ENCODE measurements at places on chromosomes 12 and 14.

DNA sequence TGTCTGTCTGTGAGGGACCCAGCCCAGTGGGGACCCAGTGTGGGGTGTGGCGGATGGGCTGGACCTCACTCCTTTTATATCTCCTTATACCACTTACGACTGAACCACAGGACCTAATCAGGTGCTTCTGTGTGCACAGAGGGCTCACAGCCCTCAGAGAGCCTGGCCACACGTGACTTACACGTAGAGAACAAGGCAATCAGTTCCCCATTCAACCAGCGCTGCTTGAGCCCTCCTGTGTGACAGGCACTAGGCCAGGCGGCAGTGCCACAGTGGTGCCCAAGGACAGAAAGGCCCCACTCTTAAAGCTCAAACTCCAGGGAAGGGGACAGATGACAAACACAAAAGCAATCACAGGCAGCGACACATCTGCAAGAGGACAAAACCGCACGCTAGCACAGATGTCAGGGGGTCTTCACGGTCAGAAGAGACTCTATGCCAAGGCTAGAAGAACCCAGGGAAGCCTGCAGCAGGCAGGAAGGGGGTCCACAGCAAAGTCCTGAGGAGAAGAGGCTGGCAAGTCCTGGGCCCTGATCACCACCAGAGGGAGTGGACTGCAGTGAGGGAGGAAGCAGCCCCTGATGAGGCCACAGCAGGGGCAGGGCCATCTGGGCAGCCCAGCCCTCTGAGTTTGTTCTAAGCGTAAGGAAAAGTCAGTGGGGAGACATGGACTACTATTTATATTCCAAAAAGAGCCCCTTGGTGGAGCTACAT, 39.3 kb downstream of the SETD3 start:
- no peak for DNase-seq

DNA sequence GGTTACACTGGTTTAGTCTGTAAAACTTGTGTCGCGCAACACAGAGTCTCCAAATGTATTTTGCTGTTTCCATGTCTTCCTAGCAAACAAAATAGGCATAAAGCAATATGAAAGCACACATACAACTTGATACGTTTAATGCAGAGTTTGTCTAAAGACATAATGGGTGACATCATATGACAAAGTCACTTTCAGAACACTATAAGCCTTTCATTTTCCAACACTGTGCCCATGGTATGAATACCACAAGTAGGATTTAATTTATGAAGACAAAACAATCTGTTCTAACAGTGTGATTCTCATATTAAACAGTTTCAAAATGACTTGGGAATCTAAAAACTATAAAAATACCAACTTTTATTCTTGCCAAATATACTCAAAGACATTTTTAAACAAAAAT, 58.4 kb downstream of the PTPN21 start:
- no peak for DNase-seq

GRCh38 chr14:90042496-90043252, 19.1 kb upstream of the KCNK13 start:
- no peak for DNase-seq

- no peak for DNase-seq
These were observed 33.0 kb downstream of the RDH12 start for GRCh38 chr14:67734675-67735074.

GRCh38 chr12:6084261-6084968, 40.1 kb downstream of the VWF start:
- no peak for DNase-seq

- no peak for DNase-seq
These were observed 1.4 kb downstream of the SUSD6 start for GRCh38 chr14:69612783-69613130.

- DNase-seq = no peak
These were observed 139.4 kb downstream of the SLC15A4 start for GRCh38 chr12:128684352-128684751.

- DNase-seq = no peak
These were observed 13.1 kb downstream of the KRT5 start for GRCh38 chr12:52506858-52507715.
